ENCODE measurements at places on chromosomes 7 and 10.

GRCh38 chr10:59331661-59332060 lies 30.7 kb downstream of the FAM13C start:
- DNase-seq = no peak

- no peak for DNase-seq
These were observed 149.2 kb downstream of the CRPPA start for GRCh38 chr7:16271990-16272665.

DNA sequence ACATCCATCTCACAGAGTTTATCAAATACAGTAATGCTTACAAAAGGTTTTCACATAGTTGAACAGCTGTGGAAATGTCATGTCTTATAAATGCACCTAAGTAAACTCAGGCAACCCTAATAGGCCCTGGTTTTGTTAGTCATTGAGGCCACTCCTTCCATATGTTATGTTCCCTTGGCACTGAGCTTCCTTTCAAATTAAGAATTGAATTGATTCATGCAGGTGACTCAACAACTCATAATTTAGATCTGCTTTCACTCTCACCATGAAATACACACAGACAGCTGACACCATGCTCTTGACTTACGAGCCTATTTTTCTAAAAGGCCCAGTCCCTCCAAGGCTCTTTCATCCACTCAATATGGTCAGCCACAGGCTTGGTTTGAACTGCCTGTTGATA lies 476.9 kb downstream of the KCNMA1 start:
- no peak for DNase-seq

- DNase-seq = no peak
These were observed 2.1 kb downstream of the CPED1 start for GRCh38 chr7:120990468-120991118.

- DNase-seq = no peak
These were observed 30.7 kb upstream of the HYCC1 start for GRCh38 chr7:23044581-23044980.

GRCh38 chr10:121669028-121669374 lies 70.8 kb upstream of the FGFR2 start:
- no peak for DNase-seq
